GM13977 (cell line): ENCODE measurements at places on chromosomes 2 and 18.

DNA sequence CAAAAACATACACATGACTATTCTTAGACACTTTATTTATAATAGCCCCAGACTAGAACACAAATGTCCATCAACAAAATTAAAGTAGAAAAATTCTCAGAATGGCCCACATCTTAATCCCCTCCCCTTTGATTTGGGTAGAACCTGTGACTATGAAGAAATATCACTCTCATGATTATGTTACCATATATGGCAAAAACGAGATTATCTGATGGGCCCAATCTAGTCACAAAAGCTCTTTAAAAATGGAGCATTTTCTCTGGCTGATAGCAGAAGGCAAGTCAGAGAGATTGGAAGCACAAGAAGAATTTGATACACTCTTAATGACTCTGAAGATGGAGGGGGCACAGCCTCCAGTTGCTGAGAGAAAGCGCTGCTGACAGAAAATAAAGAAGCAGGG lies 39.6 kb downstream of the METTL4 start:
- DNase-seq, result no peak

GRCh38 chr2:96315400-96316071 lies 9.6 kb upstream of the ITPRIPL1 start:
- DNase-seq, result peak; percentile 37

- DNase-seq, result no peak
Observed at GRCh38 chr2:122003196-122003940, 247.9 kb downstream of the TSN start.

GRCh38 chr2:190272457-190272842 lies 47.2 kb downstream of the HIBCH start:
- no peak for DNase-seq

GRCh38 chr18:42915299-42915698 lies 200.2 kb downstream of the RIT2 start:
- no peak for DNase-seq

- no peak for DNase-seq
Observed at GRCh38 chr2:104434966-104435365, 418.9 kb upstream of the POU3F3 start.

DNA sequence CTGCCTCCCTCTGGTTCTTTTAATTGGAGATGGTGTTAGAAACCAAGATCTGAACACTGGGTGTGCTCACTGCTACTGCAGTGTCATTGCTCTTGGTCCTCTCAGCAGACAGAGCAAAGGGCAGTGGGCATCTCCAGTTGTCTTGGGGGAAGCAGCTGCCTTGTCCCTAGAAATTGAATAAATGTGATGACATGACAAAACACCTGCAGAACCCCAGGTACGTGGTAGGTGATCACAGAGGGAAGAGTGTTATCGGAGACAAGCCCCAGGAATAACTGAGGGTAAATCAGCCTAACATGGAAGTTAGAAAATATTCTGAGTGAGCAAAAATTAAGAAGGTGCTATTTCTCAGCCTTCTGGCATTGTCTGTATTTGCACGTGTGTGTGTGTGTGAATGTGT lies 311.9 kb upstream of the HDAC4 start:
- no peak for DNase-seq

DNA sequence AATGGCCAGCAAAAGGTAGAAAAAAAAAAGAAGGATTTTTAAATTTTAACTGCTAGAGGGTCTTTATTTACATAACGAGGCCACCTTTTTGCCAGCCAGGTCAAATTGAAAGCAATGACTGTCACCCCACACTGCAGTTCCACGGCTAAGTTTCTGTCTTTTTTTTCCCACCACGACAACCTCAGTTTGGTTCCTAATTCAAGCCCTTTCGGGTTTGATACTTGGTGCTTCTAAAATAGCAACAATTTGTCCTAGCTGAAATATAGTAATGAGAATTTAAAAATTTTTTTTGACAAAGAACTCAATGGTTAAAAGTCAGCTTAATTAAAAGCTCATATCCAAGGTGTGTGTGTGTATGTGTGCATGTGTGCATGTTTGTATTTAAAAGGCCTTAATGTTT lies 16.4 kb upstream of the NMS start:
- DNase-seq, result peak; percentile 40

- DNase-seq, result no peak
Observed at GRCh38 chr2:145764631-145765030, 1244.7 kb upstream of the ZEB2 start.

- DNase-seq, result no peak
Observed at GRCh38 chr2:14547830-14548229, 84.7 kb upstream of the LRATD1 start.

- no peak for DNase-seq
Observed at GRCh38 chr2:227701556-227701955, 16.3 kb downstream of the SLC19A3 start.

DNA sequence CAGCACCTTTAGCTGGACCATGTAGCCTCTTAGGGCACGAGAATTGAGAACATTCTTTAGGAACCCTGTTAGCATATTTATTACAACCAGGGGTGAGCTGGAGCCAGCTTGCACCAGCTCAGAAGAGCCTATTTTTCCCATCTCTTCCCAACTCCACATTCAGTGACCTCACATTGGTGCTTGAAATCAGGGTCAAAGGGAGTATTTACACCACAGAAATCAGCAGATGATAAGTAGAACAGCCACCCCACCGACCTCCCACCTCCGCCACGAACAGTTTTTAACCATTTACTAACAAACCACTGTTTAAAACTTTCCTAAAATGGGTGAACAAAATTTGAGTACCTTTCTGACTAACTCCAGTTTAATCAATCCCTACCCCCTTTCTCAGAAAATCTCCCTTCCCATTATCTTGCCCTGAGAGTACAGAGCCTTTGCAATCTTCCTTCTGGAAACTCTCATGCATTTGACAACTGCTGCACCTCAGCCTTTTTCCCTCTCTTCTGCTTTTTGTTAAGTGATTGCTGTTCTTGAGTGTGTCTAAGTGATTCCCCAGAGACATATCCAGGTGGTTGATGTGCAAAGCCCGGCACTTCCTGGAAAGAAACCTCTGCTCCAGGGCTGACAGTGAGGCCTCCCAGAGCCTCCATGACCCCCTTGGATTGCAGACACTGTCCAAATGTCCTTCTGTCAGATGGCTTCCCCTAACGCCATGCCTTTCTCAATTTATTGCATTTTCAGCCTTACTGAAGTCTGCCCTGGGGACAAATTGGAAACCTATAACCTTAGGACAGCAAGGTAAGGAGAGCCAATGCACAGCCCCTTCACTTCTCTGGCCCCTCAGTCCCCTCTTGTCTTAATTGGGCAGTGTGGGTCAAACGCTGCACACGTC lies 389.5 kb upstream of the TNP1 start:
- DNase-seq, result no peak

DNA sequence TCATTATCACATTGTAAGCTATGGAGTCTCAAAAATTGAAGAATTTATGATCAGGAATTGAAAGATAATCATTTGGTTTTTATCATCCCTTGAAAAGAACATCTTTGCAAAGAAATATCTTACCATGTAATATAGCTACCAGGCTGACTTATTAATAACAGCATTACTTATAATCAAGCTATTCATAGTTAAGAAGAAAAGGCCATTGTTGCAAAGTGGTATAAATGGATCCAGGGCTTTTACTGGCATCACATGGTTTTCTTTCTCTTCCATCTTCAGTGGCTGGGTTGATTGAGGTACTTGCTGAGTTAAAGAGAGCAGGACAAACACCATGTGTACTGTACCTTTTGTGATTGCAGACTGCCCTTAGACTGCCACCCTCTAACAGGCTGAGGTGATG lies 39.6 kb downstream of the MFSD6 start:
- DNase-seq, result no peak

DNA sequence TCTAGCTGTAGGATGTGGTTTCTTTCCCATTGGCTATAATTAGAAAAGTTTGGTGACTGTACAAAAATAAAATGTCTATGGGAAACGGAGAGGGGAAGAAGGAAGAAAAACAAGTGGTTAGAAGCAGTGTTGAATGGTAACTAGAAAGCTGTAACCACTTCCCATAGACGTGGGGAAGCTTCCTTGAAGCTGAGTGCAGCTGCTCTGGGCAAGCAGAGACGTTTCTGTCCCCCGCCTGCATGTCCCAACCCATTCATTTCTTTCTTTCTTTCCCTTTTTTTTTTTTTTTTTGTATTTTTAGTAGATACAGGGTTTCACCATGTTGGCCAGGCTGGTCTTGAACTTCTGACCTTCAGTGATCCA lies 367.8 kb upstream of the HS6ST1 start:
- no peak for DNase-seq

GRCh38 chr18:22742409-22742808 lies 190.7 kb upstream of the RBBP8 start:
- DNase-seq, result no peak

- peak; percentile 32 for DNase-seq
Observed at GRCh38 chr18:8754995-8755960, 49.9 kb downstream of the MTCL1 start.

DNA sequence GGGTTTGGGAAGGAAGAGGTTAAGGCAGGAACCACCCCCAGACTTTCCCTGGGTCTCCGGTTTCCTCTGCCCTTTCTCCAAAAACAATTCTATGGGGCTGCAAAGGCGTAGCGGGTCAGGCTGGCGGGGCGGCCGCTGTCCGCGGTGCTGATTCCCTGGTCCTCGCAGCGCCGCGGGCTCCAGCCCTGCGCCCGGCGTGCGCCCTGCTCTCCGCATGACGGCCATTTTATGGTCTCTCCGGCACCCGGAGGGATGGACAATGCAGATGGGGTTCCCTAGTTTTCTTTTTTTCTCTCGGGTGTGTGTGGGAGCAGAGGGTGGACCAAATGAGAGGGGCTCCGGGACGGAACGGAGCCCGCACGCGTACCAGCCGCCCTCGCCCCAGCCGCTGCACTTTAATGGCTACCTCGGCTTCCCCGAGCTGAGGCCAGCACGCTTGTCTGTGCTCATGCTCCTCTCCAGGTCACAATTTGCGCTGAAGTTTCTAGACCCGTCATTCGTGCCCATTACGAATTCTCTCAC lies 1.6 kb downstream of the ST8SIA3 start:
- peak; percentile 76 for DNase-seq

- DNase-seq, result no peak
Observed at GRCh38 chr2:1136067-1136466, 185.4 kb downstream of the SNTG2 start.

DNA sequence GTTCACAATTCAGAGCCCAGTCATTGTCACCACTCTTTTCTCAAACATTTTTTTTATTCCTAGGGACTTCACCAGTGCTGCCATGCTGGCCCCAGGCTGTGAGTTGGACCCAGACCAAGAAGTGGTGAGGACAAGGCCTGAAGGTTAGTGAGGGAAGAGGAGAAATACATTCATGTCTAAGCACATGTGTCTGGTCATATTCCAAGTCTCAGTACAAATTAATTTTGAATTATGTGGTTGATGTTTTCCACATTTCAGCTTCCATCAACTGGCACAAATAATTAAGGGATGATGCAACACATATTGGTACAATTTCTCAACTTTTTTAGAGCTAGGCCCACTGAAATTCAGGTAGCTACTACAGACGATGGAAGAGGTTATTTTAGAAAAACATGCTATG lies 106.6 kb upstream of the UPP2 start:
- DNase-seq, result no peak

DNA sequence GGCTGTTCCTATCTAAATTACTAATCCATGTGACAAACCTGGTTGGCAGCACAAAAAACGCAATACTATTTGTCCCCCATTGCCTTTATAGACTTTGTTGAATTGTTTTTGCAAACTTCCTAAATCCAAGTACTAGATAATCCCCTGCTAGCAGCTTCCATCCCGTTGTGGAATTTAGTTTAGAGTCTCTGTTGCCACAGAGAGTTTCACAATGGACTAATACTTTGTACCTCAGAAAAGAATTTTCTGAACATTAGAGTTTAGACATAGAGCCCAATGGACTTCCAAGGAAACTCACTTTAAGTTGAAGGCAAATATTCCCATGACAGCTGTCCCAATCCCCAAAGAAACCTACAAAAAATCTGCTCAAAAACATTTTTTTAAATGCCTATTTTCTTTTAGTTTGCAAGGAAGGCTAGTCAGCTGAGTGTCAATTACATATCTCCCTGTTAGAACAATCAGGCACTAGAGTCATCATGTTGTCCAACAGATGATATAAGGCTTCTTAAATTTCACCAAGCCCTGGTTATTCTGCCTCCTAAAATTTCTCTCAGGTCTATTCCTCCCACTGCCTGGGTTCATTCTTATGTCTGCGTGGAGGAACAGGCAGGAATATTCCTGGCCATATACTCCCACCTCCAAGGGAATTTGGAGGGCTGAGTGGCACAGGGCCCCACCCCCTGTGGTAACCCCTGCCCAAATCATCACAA lies 27.2 kb downstream of the RNF152 start:
- no peak for DNase-seq

DNA sequence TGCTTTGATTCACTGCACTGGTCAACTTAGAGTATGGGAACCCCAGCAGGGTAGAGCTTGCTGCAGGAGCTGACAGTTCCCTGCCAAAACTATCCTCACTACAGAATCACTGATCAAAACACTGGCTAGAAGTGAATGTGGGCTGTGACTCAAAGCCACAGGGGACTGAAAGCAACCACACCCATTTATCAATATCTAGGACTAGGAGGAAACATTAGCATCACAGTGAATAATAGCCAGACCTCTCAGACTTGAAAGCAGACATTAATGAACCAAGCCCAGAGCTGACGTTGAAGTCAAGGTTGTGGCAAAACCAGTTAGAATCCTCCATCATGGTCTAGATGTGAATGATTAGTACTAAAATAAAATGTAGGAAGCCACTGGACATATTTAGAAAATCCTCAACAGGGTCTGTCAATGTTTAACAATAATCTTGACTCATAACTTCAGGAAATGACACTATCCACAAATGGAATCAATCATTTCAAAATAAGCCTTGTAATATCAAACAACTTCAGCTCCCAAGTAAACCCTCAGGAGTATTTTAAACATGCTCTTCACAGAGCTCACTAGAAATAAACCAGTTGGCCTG lies 131.4 kb downstream of the CDH20 start:
- DNase-seq, result no peak
